Effector memory CD4-positive, alpha-beta T cell (primary cell): ENCODE measurements at places on chromosomes 11 and 22.

GRCh38 chr11:134640536-134640935, 228.5 kb upstream of the B3GAT1 start:
- DNase-seq: no peak

- DNase-seq: peak; percentile 20
These were observed at the start of gene LARGE2 for GRCh38 chr11:45922425-45923082. Gene LARGE2, plus strand, starts transcription at chr11:45922656. Its CDS starts 227 bp downstream, at chr11:45922883.

DNA sequence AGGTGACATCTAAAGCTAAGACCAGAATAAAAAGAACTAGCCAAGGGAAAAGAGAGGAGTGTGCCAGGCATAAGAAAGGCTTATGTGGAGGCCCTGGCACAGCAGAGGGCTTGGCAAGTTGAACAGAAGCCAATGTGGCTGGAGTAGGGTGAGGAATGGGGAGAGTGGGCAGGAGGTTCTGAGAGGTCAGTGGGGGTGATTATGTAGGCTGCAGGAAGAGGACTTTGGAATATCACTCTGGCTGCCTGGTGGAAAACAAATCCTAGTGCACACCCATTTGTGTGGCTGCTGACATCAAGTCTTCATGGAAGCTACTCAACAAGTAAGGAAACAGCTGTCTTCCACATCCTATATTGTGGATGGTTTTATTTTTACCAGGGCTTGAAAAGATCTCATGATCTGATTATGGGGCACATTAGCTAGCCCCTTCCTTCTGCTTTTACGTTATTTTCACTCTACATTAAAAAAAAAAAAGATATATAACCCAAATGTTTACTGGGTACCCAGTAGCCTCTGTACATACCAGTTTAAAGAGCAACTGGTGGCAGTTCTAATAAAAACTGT, 3.4 kb downstream of the MRPL16 start:
- DNase-seq: no peak

DNA sequence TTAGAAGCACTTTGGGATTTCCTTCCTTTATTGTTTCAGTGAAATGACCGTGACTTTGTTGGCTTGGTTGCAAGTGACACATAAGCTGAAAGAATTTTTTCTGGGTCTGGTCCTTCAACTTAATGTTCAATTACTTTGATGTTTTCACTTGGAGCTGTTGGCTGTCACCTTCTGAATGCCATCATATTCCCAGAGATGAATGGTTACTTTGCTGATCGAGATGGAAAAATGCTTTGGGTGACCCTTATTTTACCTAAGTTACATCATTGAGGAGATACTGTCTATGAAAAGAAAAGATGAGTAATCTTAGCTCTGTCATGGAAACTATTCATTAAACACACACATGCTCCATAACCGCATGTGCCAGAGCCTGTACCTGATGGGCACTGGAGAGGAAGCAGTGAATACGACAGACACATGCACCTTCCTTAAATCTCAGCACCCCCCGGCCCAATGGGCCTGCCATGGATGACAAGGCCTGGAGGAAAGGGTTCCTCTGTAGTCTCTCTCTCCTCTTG, 76.9 kb downstream of the TENM4 start:
- DNase-seq: no peak

GRCh38 chr11:41307296-41308080, 152.0 kb downstream of the LRRC4C start:
- DNase-seq: no peak

DNA sequence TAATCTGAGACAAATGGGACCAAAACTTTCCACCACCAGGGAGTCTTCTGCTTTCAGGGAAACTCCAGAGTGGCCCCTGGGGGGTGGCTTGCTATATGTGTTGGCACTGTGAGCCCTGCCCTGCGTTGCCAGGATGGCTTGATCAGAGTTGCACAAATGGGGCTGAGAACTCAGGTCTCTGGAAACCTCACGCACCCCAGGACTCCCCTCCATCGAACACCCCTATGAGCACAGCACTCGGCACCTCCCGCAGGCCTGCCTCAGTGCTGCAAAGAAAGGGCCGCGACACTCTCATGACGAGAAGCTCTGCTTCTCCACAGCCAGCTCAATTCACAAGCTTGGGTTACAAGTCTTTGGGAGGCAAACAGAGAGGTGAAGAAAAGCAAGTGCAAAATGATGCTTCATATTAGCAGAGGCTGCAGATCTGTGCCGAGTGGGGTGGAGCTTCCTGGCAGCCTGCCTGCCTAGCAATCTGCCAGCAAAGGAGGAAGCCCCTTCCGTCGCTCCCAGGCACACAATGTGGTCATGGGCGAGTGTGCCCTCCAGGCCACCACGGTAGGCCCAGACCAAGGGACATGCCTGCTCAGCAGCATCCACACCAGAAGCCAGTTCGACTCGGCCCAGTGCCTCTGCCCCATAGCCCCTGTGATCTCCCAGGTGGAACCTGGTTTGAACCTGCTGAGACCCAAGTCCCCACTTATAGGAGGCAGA, 55.7 kb downstream of the MYH9 start:
- DNase-seq: peak; percentile 44

GRCh38 chr22:26797910-26798309, 140.5 kb downstream of the MIAT start:
- DNase-seq: no peak

- no peak for DNase-seq
These were observed 55.7 kb downstream of the FAM168A start for GRCh38 chr11:73542175-73542574.

- DNase-seq: no peak
These were observed 489 bp downstream of the OR10A4 start for GRCh38 chr11:6876914-6877313.

DNA sequence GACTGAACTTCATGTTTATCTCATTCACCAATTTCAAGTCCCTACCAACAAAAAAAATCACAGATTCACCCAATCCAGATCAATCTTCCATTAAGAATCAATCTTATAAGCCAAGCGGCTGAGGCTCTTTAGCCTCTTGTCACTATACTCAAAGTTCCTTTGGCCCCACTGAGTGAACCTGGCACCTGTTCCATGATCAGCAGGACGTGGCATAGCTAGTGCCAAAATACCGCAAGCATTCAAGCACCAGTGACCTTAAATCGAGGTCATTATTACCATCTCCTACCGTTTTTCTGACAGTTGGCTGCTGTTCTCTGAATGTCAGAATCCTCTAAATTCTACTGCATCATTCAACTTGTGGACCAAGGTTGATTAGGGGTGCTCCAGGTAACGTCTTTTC, 141.2 kb downstream of the CADM1 start:
- no peak for DNase-seq

GRCh38 chr11:97461934-97462333, 1072.1 kb downstream of the JRKL start:
- no peak for DNase-seq

DNA sequence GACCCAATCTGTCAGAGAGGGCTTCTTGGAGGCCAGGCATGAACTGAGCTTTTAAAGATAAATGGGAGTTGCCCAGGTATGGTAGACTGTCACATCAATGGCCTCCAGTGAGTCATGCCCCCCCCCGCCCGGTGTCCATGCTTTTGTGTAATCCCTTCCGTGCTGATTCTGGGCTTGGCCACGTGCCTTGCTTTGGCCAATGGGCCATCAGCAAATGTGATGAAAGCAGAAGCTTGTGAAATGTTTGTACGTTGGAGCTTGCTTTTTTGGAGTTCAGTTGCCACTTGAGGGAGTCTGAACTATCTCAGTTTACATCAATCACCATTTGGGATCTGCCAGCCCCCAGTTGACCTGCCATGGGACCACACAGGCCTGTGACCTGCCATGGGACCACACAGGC, 4.3 kb upstream of the THY1 start:
- DNase-seq: no peak

GRCh38 chr11:96340555-96340885, 2.5 kb downstream of the MAML2 start:
- no peak for DNase-seq

- no peak for DNase-seq
These were observed 18.1 kb downstream of the BTG4 start for GRCh38 chr11:111494040-111494439.

DNA sequence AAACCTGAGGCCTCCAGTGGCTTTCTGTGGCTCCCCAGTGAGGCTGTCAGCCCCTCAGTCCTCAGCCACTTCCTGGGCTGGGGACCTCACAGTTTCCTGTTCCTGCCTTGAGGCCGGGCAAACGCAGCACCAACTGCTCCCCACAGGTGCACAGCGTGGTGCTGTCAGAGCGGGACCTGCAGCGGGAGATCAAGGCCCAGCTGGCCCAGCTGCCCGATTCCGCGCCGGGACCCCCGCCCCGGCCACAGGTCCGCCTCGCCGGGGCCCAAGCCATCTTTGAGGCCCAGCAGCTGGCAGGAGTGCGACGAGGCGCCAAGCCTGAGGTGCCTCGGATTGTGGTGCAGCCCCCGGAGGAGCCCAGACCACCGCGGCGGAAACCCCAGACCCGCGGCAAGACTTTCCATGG, 5.4 kb downstream of the TBC1D10C start:
- peak; percentile 60 for DNase-seq

GRCh38 chr11:66451663-66452062, 13.0 kb upstream of the MRPL11 start:
- no peak for DNase-seq
